Neural crest cell (in vitro differentiated cells): ENCODE measurements at places on chromosomes 16 and 17.

DNA sequence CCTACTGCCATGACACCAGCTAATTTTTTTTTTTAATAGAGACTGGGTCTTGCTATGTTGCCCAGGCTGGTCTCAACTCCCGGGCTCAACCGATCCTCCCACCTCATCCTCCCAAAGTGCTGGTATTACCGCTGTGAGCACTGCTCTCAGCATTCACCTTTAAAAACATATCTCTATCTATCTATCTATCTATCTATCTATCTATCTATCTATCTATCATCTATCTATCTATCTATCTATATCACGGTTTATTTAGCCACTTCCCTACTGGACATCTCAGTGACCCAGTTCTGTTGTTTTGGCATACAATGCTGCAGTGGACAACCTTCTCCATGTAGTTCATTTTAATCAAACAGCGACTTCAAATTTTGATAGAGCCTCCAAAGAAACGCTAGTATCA lies 1.3 kb upstream of the PHAF1 start:
- DNase-seq: no peak

GRCh38 chr17:38851434-38851833 lies 2.1 kb downstream of the RPL23 start:
- no peak for DNase-seq

DNA sequence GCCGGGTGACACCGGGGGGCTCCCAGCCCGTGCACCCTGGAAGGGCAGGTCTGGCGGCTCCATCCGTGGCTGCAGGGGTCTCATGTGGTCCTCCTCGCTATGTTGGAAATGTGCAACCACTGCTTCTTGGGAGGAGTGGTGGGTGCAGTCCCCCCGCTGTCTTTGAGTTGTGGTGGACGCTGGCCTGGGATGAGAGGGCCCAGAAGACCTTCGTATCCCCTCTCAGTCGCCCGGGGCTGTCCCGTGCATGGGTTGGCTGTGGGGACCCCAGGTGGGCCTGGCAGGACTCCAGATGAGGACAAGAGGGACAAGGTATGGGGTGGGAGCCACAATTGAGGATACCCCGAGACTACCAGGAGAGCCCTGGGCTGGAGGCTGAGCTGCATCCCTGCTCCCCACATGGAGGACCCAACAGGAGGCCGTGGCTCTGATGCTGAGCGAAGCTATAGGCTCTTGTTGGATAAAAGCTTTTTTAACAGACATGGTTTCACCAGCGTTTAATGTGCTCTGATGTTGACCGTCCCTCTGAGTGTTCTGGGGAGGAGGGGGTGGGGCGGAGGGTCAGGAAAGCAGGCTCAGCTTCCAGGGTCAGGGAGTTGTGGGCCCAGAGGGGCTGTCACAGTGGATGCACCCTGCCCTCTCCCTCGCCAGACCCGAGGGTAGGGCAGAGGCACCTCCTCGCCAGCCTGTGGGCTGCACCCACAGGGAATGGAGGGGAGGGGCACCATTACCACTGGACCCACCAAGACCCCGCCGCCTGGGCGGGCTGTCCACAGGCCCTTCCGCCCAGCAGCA lies 5.4 kb downstream of the SPATA2L start:
- DNase-seq: no peak

DNA sequence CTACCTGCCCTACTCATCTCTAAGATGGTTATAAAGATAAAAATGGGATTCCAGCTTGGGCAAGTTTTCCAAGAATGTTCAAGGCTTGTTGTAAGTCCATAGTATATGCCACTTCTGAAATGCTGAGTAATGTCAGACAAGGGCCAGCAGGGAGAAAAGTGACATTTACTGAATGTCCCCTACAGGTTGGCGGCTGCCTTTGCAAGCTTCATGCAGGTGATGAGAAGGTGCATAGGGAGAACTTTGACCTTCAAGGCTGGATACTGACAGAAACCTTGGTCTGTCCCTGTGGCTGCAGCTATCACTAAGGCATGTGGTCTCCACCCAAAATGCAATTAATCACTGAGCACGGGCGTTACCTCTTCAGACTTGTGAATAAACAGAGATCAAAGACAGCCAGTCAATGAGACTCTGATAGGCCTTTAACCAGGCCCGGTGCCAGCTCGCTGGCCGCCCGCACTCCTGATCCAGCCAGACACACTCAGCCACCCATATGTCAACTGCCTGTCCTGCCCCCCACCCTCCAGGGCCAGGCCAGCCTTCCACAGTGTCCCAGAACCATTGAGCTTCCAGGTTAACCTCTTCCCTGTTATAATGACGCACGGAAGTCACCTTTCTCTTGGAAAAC lies 26.8 kb upstream of the AXIN2 start:
- no peak for DNase-seq

- no peak for DNase-seq
Observed at GRCh38 chr17:45322168-45322567, 5.3 kb upstream of the MAP3K14 start.

DNA sequence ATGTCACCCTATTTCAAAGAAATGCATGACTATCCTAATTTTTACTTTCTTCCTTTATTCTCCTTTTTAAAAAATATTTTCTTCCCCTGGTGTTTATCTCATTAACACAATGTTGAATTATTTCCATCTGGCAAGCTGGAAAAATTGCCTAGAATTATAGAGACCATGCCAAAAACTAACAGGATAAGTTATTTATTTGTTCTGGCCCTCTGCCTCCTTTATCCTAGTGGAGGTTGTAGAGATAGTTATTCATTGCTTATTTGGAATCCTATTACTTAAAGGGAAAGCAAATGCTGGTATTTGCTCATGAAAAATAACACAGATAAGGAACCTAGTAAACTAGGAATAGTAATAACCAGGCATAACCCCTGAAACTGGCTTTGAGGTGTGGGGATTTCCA lies 684.9 kb upstream of the KIF2B start:
- no peak for DNase-seq

- DNase-seq: no peak
Observed at GRCh38 chr17:21318439-21318838, 33.9 kb downstream of the MAP2K3 start.

DNA sequence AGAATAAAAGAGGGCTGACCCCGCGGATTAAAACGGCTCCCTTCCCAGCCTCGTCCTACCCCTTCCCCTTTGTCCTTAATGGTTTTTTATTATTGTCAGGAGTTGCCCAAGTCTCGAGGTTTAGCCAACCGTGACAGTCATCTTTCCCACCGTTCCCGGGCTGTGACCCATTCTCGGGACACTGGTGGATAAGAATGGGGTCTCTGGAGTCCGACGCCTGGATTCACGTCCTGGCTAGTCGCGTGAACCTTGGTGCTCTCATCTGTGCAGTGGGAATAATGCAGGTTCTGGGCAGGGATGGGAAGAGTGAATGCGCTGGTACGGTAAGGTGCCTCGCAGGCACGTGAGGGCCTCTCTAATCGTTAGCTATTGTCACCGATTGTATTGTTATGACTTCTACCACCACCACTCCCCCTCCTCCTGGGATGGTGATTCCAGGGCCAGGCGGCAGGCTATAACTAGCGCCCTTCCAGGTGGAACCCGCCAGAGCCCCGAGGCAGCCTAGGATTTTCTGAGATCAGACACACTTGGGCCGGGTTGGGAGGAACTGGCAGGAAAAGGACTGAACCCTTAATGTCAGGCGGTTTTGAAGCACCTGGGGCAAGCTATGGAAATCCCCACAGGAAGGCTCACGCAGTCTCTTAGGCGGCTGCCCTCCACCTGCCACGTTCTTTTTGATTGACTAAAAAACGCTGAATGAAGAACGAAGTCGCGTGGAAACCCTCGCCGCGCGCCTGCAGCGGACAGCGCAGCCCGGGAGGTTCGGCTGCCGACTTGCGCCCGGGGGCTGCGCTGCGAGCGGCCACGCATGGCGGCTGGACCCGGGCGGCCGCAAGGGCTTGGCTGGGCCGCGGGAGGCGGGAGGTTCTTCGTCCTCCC lies 2.7 kb downstream of the HS3ST3B1 start:
- no peak for DNase-seq

GRCh38 chr17:47725446-47726111 lies 7.5 kb upstream of the TBX21 start:
- DNase-seq: no peak

GRCh38 chr16:14375132-14375491 lies 254.9 kb downstream of the PARN start:
- DNase-seq: no peak

- no peak for DNase-seq
Observed at GRCh38 chr17:71224824-71225575, 895.8 kb upstream of the SOX9 start.

DNA sequence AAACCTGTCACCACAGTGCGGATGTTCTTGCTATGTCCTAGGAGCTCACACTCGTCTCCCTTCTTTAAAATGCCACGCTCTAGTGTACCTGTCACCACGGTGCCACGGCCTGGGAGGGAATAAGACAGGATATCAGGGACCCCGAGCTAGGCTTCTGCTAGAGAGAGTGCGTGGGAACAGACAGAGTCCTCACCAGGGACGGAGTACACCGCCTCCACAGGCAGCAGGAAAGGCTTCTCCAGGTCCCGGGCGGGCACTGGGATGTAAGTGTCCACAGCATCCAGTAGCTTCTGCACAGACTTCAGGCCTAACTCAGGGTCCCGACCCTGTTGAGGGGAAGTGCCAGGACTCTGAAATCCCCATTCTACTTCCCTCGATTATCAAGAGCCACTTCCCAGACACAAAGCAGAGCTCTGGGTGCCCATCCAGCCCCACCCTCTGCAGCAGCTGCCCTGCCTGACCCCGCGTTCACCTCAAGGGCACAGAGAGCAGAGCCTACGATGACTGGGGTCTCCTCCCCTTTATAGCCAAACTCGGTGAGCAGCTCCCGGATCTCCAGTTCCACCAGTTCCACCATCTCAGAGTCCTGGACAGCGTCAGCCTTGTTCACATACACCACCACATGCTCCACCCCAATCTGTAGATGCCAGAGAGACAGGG lies 1.8 kb downstream of the TUFM start:
- no peak for DNase-seq

GRCh38 chr16:54688339-54688738 lies 242.3 kb upstream of the IRX5 start:
- no peak for DNase-seq

DNA sequence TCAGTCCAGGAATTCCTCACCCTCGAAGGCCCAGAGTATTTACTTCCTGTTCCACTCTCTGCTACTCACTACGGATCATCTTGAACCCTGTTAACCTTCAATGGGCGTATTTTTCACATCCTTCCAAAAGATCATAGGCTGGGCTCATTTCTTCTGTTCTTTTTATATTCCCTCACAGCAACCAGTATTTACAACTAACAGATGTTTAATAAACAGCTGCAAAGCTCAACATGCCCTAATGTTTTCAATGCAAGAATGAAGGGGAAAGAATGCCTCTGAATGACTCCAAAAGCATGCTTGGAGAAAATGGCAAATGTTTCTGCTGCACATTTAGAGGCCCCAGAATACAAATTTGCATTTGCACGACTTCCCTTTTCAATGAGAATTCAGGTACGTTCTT lies 174.9 kb downstream of the ZFHX3 start:
- no peak for DNase-seq

GRCh38 chr17:70365091-70365583 lies 195.8 kb downstream of the KCNJ2 start:
- no peak for DNase-seq

GRCh38 chr16:79287424-79287917 lies 313.1 kb downstream of the MAF start:
- no peak for DNase-seq

- no peak for DNase-seq
Observed at GRCh38 chr16:10169031-10169430, 13.2 kb downstream of the GRIN2A start.

- peak; percentile 90 for DNase-seq
Observed at GRCh38 chr17:47099987-47100711, 88.9 kb downstream of the CDC27 start.

- DNase-seq: no peak
Observed at GRCh38 chr17:9855036-9855435, 29.3 kb downstream of the GLP2R start.

DNA sequence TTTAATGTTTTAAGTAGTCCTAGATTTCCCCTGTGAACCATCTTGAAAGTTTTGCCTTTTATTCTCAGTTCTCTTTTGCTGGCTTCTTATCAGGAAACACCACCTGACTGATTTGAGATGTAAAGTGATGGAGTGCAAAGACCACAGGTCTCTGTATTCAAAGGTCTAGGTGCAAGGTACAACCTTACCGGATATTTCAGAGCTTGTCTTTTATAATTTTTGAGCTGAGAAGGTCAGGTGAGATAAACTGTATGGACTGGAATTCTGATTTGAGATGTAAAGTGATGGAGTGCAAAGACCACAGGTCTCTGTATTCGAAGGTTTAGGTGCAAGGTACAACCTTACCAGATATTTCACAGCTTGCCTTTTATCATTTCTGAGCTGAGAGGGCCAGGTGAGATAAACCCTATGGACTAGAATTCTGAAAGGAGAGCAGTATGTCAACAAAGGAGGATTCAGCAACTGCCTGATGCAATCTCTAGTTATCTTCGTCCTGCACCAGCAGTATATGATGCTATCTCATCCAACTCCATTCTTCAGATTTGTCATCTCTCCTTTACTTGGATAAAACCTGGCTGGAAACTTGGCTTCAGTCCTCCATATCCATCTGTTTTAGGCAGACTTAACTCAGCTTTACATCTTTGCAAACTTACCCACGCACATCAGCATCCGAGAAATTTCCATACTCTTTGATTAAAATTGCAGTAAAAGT lies 64.3 kb downstream of the CENPV start:
- no peak for DNase-seq

- no peak for DNase-seq
Observed at GRCh38 chr17:63275318-63275970, 170.7 kb downstream of the CYB561 start.

- no peak for DNase-seq
Observed at GRCh38 chr17:6610011-6610410, 30.5 kb downstream of the KIAA0753 start.

GRCh38 chr16:88634141-88634993 lies 4.0 kb upstream of the IL17C start:
- peak; percentile 56 for DNase-seq

- DNase-seq: no peak
Observed at GRCh38 chr17:47837401-47838039, 3.6 kb downstream of the SCRN2 start.

GRCh38 chr16:87392821-87393679 lies 914 bp downstream of the MAP1LC3B start:
- peak; percentile 29 for DNase-seq

GRCh38 chr17:31274252-31274651 lies 22.8 kb downstream of the OMG start:
- DNase-seq: no peak

DNA sequence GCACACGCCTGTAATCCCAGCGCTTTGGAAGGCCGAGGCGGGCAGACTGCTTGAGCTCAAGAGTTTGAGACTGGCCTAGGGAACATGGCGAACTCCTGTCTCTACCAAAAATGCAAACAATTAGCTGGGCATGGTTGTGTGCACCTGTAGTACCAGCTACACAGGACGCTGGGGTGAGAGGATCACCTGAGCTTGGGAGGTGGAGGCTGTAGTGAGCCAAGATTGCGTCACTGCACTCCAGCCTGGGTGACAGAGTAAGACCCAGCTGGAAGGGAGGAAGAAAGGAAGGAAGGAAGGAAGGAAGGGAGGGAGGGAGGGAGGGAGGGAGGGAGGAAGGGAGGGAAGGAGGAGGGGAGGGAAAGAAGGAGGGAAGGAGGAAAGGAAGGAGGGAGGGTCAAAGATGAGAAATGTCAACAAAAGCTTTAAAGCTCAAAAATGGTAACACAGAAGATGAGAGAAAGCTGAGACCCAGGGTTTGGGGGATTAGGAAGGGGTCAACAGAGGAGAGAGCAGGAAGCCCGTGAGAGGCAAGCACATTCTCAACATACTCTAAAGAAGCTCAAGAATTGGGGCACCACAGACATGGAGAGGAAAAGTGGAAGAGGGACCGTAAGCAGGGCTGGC lies 5.0 kb upstream of the KRT19 start:
- DNase-seq: no peak

- DNase-seq: no peak
Observed at GRCh38 chr17:79003661-79004411, 5.7 kb downstream of the CANT1 start.

- DNase-seq: no peak
Observed at GRCh38 chr17:44976206-44976605, 8.1 kb upstream of the C1QL1 start.
